ENCODE measurements at places on chromosomes 2 and 18.

GRCh38 chr2:237421542-237422116 lies 7.7 kb upstream of the COL6A3 start:
- peak; percentile 46 for DNase-seq

DNA sequence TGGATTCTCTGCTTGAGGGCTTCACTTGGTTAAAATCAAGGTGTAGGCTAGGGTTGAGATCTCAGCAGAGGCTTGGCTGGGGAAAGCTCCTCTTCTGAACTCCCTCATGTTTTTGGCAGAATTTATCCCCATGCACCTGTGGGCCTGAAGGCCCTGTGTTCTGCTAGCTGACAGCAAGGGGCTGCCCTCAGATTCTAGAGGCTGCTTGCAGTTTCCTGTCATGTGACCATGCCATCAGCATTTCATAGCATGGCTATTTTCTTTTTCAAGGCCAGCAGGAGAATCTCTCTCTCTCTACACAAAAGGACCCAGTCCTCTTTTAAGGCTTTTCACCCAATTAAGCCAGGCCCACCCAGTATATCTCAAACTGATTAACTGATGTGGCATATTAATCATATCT lies 514.8 kb upstream of the HNMT start:
- DNase-seq = no peak

DNA sequence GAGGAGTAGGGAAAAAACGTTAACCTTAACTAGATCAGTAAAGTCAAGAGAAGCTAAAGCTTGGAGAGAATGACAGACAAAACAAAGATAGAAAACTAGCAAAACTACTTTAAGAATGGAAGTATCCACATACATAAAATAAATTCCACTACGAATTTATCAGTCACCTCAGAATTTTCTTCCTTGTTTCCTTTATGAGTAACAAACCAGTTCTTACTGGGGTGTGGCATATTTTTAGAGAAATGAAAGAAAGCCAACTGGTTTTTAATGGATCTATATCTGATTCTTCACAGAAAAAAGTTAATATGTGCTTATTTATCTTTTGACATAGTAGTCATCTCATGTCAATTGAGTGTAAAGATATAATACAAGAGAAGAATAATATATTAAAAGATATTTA lies 2033.7 kb upstream of the CELF4 start:
- no peak for DNase-seq

- no peak for DNase-seq
These were observed 2.4 kb downstream of the FAM171B start for GRCh38 chr2:186696290-186696689.

- DNase-seq = no peak
These were observed 6.6 kb downstream of the MAPRE2 start for GRCh38 chr18:35047697-35048292.

- DNase-seq = no peak
These were observed 17.5 kb upstream of the DPP4 start for GRCh38 chr2:162091325-162092007.

- no peak for DNase-seq
These were observed at the start of gene MAP3K19 for GRCh38 chr2:135047300-135047699. Gene MAP3K19 (minus strand): TSS chr2:135047447. CDS start chr2:135024647, 22,800 bp downstream.

GRCh38 chr18:69978732-69979715 lies 31.4 kb upstream of the CD226 start:
- no peak for DNase-seq

- no peak for DNase-seq
These were observed 206.9 kb downstream of the BCL2 start for GRCh38 chr18:63112706-63113105.

GRCh38 chr18:59454909-59455727 lies 96.1 kb upstream of the LMAN1 start:
- no peak for DNase-seq

- no peak for DNase-seq
These were observed 23.7 kb downstream of the APOB start for GRCh38 chr2:21020031-21020667.

DNA sequence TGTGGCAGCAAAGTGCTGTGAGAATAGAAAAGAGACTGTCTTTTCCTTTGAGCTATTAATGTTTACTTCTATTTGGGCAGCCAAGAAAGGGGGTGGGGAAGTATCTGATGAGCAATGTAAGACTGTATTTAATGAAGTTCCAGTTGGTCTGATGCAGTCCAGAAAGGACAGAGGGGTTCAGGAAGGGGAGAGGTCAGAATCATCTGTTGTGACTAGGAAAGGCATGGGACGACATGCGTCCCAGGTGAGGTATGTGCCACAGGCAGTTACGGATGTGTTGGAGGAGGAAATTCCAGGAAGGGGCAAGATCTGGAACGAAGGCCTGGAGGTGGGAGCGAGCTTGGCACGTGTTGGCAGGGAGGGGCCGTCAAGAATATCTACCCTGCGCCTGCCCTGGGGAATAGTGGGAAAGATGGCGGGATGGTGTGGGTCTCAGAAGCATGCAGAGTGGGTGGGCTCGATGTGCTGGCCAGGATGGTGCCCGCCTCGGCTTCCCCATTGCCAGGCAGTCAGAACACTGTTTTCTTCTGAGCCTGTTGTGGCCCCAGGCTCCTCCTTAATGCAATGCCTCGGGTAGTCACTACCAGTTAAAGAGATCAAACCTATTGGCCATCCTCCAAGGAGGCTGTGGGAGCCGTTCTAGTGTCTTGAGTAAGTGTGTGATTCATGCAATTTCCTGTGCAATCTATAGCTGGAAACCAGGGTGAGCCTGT lies 57.8 kb upstream of the TXNDC2 start:
- no peak for DNase-seq

DNA sequence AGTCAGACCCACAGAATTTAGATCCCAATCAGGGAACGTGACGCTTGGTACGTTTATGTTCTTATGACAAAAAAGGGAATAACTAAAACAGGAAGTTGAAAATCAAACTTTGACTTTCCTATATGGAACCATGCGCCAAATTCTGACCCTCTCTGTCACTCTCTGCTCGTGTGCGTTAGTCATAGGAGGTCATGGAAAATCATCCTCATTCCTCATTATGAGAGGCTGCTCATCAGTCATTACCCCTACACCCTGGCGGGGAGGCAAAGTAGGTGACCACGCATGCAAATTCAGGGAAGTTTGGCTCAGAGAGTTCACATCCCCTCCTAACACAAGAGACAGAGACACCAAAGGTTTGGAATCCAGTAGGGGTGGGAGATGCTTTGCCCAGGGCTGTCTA lies 15.5 kb downstream of the IL1F10 start:
- DNase-seq = no peak

DNA sequence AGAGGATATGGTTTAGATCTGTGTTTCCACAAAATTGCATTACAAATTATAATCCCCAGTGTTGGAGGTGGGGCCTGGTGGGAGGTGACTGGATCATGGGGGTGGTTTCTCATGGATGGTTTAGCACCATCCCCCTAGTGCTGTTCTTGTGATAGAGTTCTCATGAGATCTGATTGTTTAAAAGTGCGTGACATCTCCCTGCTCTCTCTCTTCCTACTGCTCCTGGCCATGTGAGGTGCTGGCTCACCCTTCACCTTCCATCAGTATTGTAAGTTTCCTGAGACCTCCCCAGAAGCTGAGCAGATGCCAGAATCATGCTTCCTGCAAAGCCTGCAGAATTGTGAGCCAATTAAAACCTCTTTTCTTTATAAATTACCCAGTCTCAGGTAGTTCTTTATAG lies 33.1 kb downstream of the LHCGR start:
- no peak for DNase-seq

DNA sequence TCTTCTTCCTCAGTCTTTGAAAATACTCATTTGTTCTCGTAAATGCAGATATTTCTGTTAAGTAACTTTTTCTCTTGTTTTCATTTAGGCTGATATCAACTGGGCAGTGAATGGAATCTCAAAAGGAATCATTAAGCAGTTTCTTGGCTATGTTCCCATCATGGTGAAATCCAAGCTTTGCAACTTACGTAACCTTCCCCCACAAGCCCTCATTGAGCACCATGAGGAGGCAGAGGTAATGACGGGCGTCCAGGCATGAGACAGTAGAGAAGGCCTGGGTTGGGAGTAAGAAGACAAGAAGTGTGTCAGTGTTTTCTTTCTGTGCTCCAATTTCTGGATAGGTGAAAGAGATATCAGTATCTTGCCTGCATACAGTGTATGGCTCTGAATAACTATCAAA lies 5.1 kb downstream of the POLR1B start:
- DNase-seq = peak; percentile 6

DNA sequence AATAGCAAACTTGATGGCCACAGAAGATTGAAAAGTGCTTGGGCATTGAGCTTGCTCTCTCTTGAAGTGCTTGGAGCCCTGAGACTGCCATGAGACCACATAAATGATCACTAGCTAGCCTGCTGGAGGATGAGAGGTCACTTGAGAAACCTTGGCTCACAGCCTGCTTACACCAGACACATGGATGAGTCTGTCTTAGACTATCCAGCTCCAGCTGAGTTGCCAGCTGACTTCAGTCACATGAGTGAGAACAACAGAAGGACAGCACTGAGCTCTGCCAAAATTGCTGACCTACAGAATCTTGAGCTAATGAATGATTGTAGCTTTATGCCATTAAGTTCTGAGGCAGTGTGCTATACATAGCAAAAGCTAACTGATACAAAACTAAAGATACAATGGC lies 18.1 kb downstream of the NABP1 start:
- DNase-seq = no peak

DNA sequence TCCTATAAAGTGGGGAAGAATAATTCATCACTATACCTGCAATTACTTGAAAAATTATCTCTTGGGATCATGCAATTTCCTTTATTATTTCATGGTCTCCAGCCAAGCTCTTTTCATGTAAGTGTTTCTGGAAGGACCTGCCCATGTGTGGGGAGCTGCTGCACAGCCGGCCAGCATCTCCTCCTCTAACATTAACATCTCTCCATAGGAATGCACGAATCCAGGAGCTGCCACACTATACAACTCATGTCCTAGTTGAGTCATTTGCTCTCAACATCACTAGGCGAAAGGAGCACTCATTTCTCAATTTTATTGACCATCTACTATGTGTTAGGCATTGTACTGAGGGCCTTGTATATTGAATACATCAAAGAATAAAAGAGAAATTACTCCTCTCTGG lies 144.3 kb upstream of the ERBB4 start:
- no peak for DNase-seq

DNA sequence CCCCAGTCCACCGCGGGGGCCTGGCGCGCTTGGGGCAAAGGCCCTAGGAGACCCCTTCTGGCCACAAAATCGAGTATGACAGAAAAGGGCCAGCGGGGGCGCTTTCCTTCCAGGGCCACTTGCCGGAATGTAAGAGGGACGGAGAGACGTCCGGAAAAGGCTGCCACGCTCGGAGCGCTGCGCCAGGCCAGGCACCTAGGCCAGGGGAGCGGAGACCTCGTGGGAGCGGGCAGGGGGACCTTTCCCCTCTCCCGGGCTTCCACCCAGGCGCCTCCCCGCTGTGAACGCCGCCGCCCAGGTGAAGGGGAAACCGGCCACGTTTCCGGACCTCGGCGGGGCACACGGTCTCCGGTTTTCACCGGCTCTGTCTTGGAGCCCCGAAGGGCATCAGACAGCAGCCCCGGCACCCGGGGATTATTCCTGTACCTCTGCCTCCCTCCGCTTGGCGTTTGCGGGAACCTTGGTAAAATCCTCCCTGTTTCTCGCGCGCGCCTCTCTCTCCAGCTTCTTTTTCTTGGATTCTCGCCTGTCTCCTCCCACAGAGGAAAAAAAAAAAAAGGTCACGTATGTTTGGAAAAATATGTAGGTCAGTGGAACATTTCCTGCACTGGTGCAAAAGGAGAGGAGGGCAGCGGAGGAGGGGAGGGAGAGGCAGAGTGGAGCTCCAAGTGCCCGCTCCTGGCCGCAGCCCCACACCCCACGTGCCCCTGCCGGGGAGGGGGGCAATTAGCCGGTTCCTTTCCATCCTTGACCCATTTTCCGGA lies 1.2 kb upstream of the NPAS2 start:
- DNase-seq = no peak

GRCh38 chr18:37270038-37270665 lies 295.4 kb downstream of the CELF4 start:
- no peak for DNase-seq

DNA sequence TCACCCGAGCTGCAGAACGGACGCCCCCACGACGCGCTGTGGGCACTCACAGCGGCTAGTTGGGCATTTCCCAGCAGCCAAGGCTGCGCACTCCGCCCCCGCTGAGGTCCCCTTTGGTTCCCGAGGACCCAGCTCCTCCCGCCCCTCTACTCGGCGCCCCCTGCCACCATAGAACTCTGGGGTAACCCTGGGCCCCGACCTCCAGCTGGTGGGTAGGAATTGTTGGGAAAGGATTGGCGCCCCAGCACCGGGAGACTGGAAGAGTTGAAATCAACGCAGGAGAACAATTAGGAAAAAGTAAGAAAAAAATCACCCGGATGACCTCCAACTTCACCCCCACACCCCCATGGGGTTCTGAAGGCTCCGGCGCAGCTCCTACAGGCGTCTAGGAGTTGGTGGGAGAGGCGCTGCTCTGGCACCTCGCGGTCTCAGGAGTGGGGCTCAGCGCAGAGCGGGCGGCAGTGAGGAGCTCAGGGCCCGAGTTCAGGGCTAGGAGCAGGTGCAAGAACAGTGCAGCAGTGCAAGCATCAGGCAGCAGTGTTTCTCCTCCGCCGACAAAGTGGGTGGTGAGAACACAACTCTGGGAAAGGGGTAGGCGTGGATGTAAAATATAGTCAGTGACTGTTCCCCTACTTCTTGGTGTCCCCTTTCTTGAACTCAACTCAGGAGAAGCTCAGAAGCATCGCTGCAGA lies 14.0 kb downstream of the POU3F3 start:
- no peak for DNase-seq

DNA sequence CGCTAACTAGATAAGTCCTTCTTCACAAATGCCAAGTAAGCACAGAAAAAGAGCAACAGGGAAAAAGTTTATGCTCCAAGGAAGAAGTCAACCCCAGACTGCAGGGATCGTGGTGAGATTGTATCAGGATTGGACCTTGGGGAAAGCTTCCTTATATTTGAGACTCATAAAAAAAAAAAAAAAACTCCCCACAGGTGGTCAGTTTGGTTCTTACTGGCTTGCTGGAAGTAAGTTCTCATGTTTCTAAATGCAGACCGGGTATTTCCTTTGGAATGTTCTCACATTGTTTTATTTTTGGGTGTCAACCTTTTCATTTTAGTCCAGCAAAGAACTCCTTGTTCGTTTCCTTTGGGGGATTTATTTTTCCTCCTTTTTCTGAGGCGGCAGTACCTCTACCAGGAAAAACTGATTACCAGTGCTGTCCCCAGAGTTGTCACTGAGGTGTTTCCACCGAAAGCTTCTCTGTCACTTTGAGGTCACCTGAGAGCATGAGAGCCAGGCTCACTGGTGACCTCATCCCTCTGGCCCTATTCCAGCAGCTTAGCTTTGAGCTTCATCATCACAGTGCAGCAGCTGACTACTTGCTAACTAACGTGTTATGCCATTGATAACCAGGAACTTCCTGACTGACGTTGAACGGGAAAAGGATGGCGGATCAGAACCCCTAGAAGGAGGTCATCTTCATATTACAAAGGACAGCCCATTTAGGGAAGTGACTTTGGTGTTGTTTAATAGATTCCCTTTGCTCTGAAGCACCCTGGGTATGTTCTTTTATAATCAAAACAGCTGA lies 16.8 kb upstream of the ATP8B1 start:
- peak; percentile 82 for DNase-seq

- DNase-seq = no peak
These were observed 129.3 kb upstream of the ACKR3 start for GRCh38 chr2:236440110-236440881.

- no peak for DNase-seq
These were observed 78.8 kb downstream of the TGOLN2 start for GRCh38 chr2:85248773-85249509.

- peak; percentile 28 for DNase-seq
These were observed 25.0 kb upstream of the RAPGEF4 start for GRCh38 chr2:172710584-172711047.

GRCh38 chr2:117321816-117322215 lies 492.7 kb upstream of the DDX18 start:
- no peak for DNase-seq
